Effector CD8-positive, alpha-beta T cell (primary cell): ENCODE measurements at places on chromosomes 1 and 21.

- no peak for DNase-seq
Measured at GRCh38 chr1:71464016-71464415, 383.2 kb upstream of the ZRANB2 start.

GRCh38 chr1:56547473-56547872, 31.9 kb downstream of the PLPP3 start:
- DNase-seq: no peak

- no peak for DNase-seq
Measured at GRCh38 chr21:32523463-32523862, 61.9 kb downstream of the TCP10L start.

DNA sequence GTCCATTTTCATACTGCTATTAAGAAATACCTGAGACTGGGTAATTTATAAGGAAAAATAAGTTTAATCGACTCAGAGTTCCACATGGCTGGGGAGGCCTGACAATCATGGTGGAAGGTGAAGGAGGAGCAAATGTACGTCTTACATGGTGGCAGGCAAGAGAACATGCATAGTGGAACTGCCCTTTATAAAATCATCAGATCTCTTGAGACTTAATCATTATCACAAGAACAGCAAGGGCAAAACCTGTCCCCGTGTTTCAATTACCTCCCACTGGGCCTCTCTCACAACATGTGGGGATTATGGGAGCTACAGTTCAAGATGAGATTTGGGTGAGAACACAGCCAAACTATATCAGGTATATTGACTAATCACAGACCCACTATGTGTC, 370.2 kb upstream of the USP24 start:
- DNase-seq: no peak

GRCh38 chr1:151370211-151370911, 2.1 kb downstream of the SELENBP1 start:
- DNase-seq: no peak

DNA sequence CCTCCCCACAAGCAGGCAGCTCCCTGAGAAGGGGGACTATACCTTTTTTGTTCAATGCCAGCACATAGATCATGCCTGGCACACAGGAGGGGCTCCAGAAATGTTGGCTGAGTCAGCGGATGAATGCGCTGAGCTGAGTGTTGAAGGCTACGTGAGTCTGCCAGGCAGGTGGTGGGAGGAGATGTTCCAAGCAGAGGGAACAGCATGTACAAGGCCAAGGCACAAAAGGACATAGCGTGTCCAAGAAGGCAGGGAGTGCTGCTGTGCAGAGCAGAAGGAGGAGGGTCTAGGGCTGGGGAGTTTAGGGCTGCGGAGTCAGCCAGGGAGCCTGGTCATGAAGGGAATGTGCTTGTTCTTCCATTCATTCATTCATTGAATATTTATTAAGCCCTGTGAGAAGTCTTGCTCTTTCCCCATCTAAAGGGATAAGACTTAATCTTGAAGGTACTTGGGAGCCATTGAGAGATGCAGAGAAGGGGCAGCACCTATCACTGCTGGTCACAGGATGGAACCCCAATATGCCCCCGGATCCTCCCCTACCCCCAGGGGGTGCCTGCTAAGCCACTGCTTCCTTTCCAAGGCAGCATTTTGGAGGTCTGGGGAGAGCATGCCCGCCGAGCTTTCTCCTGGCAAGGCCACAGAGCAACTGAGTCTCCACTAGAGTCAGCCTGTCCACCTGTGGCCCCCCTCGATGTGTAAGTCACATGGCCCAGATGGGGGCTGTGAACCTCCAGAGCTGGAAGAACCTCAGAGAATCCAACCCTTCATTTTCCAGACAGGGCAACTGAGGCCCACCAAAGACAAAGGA, 31.2 kb upstream of the LAPTM5 start:
- DNase-seq: no peak

- no peak for DNase-seq
Measured at GRCh38 chr1:170776777-170777176, 112.8 kb downstream of the PRRX1 start.

GRCh38 chr1:186291271-186291670, 83.8 kb downstream of the TPR start:
- no peak for DNase-seq

- no peak for DNase-seq
Measured at GRCh38 chr21:30986965-30987364, 51.3 kb downstream of the KRTAP19-8 start.

- no peak for DNase-seq
Measured at GRCh38 chr1:33317946-33318345, 3.0 kb downstream of the A3GALT2 start.

DNA sequence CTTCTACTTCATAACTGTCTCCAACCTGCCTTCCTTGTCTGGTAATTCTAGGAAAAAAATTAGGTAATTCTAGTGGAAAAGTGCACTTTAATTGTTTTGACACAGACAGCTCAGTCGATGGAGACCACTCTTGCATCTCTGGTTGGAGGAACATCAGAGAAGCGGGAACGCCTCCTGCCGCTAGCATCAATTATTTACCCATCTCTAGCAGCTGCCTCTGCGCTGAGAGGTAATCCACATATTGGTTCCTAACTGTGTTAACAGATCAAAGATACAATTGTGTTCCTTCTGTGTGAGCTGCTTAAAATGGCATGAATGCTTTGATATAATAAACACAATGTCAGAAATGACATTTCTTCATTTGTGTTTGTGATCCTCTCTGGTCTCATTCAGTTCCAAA, 33.3 kb downstream of the C2CD2 start:
- no peak for DNase-seq

GRCh38 chr1:208631506-208631905, 387.3 kb upstream of the PLXNA2 start:
- no peak for DNase-seq

GRCh38 chr1:205939690-205940330, 3.4 kb downstream of the SLC26A9 start:
- no peak for DNase-seq

- DNase-seq: no peak
Measured at GRCh38 chr1:21272540-21272939, 17.7 kb downstream of the ECE1 start.

- DNase-seq: no peak
Measured at GRCh38 chr1:119908661-119909060, 12.3 kb upstream of the ADAM30 start.

GRCh38 chr1:109239409-109240068, 9.8 kb upstream of the CELSR2 start:
- DNase-seq: no peak

- no peak for DNase-seq
Measured at GRCh38 chr1:245710961-245711903, 556.4 kb downstream of the KIF26B start.

- no peak for DNase-seq
Measured at GRCh38 chr1:96060621-96061020, 661.0 kb upstream of the PTBP2 start.
